ENCODE measurements at places on chromosomes 13 and 19. TPM values are rescaled to one million over a fixed set of nuclear protein-coding genes. Genes with fewer than 3 reads are reported as not detected.

GRCh38 chr13:114320065-114320464 lies 5.8 kb downstream of the CHAMP1 start:
- no peak for DNase-seq

DNA sequence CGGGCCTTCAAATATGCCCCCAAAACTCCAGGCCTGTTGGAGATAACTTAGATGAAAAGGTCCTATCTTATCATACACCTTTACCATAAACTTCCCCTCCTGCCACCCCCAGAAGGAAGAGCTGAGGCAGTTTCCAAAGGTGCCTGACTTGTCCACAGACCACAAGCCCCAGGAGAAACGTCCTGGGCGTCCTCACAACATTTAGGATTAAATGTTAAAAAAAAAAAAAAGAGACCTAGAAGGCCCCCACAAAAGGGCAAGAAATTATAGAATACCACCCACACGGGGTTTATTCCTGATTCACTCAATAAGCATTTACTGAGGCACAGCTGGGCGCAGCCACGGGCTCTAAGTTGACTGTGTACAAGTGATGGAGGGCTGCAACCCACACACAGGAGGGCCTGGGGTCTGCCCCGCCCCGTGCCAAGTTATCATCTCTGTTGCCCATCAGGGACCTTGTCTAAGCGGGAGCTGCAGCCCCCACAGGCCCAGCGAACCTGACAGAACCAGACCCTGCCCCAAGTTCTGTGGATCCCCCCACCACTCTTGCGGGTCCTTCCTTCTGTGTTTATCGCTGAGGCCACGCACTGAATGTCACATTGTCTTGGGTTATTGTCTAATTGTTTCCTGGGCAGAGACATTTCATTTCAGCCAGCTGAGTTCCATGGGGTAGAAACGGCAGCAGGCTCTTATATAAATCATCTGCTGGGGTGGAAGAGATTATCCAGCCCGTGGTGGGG lies 83.0 kb upstream of the TM9SF2 start:
- DNase-seq = no peak

DNA sequence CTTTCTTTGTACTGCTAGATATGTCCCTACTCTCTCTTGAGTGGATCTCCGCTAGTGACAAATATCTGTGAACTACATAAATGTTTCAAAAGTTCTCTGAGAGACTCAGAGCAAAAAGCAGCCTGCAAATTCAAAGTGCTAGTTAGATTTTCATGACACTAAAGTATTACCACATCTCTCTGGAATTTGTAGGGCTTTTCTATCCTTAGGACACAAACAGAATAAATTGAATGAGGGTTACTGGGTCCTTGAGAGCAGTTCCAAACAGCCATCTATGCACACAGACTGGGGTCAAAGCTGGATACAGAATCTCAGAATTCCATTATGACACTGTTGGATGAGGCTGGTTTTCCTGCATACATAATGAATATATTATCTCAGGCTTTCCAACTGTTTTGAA lies 953.2 kb downstream of the DIAPH3 start:
- DNase-seq = no peak

DNA sequence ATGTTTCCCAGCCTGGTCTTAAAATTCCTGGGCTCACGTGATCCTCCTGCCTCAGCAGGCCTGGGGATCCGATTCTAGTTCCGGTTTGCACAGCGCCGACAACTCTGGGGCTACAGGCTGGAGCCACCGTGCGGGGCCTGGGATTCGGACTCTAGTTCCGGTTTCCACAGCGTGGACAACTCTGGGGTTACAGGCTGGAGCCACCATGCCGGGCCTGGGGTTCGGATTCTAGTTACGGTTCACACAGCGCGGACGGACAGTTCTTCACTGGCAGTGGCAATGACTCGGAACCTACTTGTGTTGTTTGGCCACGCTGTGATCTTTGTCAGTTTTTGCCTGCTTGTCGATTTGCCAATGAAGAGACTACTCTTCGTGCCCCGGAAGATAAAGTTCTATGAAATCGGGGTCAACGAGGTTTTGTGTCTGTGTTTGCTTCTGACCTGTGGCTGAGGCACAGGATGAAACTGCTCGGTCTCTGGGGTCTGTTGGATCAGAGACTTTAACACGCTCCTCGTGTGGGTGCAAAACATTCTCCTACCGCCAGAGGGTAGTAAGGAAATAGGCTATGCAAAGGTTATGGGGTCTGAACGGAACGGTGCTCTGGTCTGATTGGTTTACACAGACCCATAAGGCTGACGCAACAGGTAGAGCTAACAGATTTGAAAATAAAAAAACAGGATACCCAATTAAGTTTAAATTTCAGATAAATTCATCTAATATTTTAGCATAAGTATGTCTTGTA lies 12.1 kb upstream of the ZSCAN1 start:
- DNase-seq = no peak

GRCh38 chr19:37957176-37957575 lies 50.2 kb downstream of the SIPA1L3 start:
- DNase-seq = no peak

DNA sequence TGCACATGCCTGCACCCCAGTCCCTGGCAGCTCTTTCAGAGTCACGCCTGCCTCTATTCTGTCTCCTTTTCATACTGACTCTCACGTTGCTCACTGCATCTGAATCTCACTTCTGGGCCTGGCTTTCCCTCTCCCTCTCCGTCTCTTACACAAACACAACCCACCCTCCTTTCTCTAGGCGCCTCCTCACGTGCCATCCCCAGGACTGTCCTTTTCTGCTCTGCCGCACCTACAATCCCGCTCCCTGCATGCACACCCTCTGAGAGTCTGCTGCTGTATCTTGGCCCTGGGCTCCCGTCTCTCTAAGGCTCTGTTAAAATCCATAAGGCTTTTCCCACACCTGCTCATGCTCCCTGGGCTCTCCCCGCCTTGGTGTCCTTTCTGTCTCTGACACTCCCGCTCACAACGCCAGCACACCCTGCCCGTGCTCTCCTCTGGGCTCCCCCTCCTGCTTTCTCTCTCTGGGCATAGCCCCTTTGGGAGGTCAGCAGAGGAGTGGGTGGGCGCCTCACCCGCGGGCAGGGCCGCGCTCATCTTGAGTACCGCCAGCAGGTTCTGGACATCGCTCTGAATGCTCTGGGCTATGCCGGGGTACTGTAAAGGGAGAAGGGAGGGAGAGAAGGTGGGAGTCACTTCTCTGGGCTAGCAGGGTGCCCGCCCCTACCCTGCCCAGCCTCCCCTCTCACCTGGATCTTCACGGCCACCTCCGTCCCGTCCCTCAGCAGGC lies 12.7 kb upstream of the NUMBL start:
- DNase-seq = no peak

- DNase-seq = no peak
Measured at GRCh38 chr13:50387051-50387581, 371.9 kb downstream of the KCNRG start.

The SYNGR4 gene
- total RNA-seq = not detected

The MCF2L gene
- total RNA-seq = not detected

The ICAM1 gene
- 1.7 TPM for total RNA-seq

The TEX101 gene
- total RNA-seq = not detected
